ENCODE measurements at places on chromosomes 7 and 10.

- DNase-seq = no peak
Measured at GRCh38 chr10:100509241-100509840, 10.3 kb downstream of the SEC31B start.

GRCh38 chr7:155263581-155264143 lies 34.0 kb upstream of the INSIG1 start:
- DNase-seq = no peak

DNA sequence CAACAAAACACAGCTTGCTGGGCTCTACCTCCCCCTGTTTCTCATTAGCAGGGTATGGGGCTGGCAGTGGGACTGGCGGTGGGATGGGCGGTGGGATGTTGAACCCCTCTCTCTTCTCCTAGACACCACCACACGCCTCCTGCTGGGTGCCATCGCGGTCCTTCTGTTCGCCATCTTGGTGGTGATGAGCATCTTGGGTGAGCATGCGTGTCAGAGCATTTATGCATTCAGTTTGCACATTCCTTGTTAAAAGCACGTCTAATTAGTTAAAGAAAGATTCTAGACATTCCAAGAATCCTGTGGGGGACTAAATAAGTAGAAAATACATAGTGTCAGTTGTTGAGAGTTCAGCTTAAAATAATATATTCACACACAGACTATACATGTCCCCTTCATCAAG lies 12.7 kb downstream of the CLEC2L start:
- no peak for DNase-seq

- no peak for DNase-seq
Measured at GRCh38 chr7:25256333-25256819, 28.1 kb upstream of the NPVF start.

DNA sequence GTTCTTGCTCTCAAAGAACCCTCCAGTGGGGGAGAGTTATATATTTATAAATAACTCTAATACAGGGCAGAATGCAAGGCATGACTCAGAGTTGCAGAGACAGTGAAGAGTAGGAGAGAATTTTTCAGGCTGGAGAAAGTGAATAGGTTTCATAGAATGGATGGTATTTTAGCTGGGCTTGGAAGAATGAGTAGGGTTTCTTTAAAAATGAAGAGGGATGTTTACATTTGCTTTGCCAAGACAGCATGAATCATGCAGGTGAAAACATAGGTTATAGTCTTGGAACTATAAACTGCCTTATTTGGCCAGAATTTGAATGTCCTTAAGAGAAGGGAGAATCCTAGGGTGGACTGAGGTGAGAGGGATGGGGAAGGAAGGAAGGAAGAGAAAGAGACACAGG lies 124.8 kb downstream of the CPED1 start:
- no peak for DNase-seq

GRCh38 chr7:100620239-100620638 lies 7.9 kb downstream of the MOSPD3 start:
- no peak for DNase-seq

- no peak for DNase-seq
Measured at GRCh38 chr10:13973742-13974141, 357.0 kb downstream of the FRMD4A start.

DNA sequence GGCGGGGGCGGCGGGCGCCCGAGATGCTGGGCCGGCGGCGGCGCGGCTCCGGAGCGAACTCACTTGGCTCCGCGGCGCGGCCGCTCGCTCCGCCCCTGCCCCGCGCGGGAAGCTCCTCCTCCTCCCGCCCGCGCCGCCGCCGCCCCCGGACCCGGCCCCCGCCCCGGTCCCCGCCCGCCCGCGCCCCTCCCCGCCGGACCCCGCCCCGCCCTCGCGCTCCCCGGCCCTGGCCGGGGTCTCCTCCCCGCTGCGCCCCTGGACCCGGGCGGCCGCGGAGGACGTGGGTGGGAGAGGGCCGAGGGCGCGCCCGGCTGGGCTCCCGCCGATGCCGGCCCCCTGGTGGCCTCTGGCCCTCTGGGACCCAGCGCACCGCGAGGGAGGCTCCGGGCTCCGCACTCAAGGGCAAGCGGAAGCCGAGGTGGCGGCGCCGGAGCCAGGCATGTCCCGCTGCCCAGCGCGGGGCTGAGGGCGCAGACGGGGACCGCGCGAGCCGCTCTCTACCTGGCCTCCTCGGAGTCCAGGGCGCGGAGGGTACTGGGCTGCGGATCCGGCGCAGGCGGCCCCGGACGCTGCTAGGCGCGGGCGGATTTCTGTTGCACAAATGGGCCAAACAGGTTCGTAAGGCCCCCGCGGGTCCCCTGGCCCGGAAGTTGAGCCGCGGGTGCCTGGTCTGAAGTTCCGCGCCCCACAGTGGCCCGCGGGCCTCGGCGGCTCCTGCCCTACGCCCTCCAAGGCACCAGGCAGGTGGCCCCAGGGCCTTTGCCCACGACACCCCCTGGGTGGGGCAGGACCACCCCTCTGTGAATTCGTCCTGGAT lies at the start of gene TCERG1L:
TCERG1L (minus strand) TSS at position 61 of the 817 bp plus-strand sequence. CDS start 86 bp downstream, outside the sequence.
- no peak for DNase-seq

DNA sequence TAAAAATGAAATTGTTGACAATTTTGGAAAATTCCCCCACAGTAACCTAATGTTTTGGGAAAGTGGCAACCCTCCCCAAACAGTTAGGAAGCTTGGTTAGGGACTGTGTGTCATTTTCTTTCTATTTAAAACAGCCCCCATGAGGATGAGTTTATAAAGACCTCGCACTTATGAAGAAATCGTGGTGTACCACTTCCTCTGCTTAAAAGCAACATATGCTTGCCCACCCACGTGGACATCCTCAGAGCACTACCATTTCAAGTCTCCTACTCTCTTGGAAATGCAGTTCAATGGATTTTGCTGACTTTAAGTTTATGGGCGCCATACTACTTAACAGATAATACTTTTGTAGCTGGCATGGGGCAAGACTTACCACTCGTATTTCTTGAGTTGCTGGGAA lies 223.8 kb downstream of the DYNC1I1 start:
- no peak for DNase-seq

GRCh38 chr7:137276189-137276588 lies 67.3 kb downstream of the PTN start:
- DNase-seq = no peak

- peak; percentile 95 for DNase-seq
Measured at GRCh38 chr10:89278034-89278535, 23.8 kb upstream of the IFIT2 start.

- DNase-seq = no peak
Measured at GRCh38 chr7:155203882-155204691, 93.6 kb upstream of the INSIG1 start.

GRCh38 chr10:60029475-60029874 lies 123.1 kb upstream of the CCDC6 start:
- no peak for DNase-seq

GRCh38 chr10:130884456-130884855 lies 427.1 kb downstream of the TCERG1L start:
- DNase-seq = no peak

GRCh38 chr7:108222236-108222892 lies 92.2 kb upstream of the LAMB4 start:
- DNase-seq = peak; percentile 41

- DNase-seq = peak; percentile 81
Measured at GRCh38 chr7:5428478-5429252, 5.0 kb upstream of the TNRC18 start.

DNA sequence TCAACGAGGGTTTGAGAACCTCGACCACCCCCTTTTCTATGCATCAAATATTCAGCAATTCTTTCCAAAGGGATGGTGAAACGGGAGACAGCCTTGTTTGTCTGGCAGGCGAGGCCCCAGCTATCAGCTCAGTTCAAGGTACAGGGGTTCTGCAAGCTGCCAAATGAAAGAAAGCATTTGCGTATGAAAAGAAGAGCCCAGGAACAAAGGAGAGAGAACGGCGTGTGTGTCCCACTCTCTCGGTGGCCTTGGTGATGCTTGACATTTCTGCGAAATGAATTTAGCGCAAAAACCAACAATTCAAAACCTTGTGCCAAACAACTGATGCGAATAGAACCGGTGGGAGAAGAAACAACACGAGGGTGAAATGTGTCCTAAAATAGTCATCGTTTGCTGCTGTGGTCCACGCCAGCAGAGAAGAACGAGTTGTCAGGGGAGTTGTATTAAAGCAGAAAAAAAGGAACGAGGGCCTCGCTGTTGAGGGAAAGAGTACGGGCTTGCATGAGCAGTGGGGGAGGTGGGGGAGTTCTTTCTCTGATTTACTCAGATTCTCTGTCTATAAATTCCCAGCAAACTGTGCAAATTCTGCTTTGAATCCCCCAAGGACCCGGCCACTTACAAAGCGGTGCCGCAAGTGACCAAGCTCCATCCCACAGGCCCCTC lies 97.7 kb downstream of the TMEM130 start:
- no peak for DNase-seq

- DNase-seq = no peak
Measured at GRCh38 chr10:30437031-30437841, 3.3 kb downstream of the MAP3K8 start.

GRCh38 chr7:157436763-157437480 lies 100.1 kb downstream of the DNAJB6 start:
- DNase-seq = no peak

DNA sequence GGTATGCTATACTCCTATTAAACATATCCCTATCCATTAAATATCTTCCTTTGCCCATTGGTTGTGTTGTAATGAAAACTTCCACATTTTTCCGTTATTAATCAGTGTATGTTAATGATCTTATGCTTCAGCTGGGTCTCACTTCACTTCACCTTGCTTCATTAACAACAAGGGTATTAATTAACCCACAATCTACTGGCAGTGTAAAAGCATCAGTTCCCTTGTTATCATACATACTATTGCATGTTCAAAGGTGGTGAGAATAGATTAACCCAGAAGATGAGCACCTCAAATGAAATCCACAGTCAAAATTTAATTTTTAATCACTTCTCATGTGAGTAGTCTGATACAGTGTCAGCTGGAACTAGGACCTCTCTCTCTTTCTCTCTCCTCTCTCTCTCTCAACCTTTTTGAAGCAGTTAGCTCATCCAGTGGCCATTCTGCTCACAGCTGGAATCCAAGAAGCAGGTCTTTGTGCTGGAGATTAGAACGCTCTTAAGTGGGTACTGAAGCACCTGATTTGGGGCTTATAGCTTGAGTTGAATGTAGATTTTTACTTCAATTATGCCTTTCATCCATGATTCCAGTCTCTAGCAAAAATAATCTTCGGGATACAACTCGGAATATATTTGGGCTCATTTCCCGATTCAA lies 172.3 kb downstream of the RAPGEF5 start:
- no peak for DNase-seq

GRCh38 chr7:107332488-107333269 lies 137.2 kb upstream of the GPR22 start:
- DNase-seq = no peak

GRCh38 chr7:51243631-51244030 lies 73.0 kb downstream of the COBL start:
- DNase-seq = no peak

DNA sequence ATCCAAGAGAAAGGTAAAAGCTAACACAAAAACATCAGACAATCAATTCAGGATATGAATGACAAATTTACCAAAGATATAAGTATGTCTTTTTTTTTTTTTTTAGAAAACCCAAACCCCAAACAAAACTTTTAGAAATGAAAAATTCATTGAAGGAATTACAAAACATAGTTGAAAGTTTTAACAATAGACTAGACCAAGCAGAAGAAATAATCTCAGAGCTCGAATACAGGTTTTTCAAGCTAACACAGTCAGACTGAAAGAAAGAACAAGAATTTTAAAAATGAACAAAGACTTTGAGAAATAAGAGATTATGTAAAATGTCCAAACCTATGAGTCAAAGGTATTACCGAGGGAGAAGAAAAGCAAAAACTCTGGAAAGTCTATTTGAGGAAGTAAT lies 198.3 kb upstream of the SLC26A5 start:
- no peak for DNase-seq

DNA sequence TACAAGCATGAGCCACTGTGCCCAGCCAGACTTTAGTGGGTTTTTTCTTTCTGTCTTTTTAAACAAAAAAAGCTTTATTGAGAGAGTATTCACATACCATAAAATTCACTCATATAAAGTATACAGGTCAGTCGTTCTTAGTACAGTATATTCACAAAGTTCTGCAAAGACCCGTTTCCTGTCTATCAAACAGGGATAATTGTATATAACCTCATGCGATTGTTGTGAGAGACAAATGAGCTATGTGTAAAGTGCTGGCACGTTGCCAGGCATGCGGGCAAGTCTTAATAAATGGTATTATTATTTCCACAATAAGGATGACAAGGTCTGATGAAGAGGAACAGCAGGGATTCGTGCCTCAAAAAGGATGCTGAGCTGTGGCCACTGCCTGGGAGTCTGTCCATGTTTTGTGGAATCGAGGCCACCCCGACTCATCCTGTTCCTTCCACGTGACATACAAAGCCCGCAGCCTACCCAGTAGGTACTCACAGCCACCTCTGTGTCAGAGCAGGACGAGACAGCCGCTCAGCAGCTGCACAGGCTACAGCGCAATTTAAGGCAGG lies 51.6 kb downstream of the SMKR1 start:
- DNase-seq = no peak

DNA sequence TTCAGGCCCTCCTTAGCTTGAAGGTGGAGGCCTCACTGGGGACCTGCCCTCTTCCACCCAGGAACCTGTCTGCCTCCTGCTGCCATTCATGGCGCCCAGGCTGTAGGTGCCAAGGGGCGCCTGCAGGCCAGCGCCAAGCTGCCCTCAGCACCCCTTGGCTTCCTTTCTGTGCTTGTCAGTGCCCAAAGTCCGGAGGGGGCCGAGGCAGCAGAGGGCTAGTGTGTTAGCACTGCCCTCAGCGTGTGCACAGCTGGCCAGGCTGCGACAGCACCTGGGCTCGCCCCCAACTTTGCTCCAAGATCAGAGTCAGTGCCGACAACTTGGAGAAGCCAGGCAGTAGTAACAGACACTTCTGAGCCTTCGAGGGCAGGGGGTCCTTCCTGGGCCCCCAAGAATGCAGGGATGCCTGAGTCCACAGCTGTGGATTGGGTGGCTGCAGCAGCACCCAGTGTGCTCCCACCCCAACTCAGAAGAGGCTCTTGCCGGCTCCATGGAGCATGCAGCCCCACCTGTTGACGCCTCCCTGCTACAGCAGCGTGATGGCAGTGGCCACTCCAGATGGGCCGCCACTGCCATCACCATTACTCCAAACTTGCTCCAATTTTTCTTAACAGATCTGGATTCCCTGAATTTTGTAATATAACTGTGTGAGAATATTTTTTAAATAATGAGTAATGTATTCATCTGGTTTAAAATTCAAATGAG lies 41.7 kb downstream of the CACUL1 start:
- DNase-seq = no peak

DNA sequence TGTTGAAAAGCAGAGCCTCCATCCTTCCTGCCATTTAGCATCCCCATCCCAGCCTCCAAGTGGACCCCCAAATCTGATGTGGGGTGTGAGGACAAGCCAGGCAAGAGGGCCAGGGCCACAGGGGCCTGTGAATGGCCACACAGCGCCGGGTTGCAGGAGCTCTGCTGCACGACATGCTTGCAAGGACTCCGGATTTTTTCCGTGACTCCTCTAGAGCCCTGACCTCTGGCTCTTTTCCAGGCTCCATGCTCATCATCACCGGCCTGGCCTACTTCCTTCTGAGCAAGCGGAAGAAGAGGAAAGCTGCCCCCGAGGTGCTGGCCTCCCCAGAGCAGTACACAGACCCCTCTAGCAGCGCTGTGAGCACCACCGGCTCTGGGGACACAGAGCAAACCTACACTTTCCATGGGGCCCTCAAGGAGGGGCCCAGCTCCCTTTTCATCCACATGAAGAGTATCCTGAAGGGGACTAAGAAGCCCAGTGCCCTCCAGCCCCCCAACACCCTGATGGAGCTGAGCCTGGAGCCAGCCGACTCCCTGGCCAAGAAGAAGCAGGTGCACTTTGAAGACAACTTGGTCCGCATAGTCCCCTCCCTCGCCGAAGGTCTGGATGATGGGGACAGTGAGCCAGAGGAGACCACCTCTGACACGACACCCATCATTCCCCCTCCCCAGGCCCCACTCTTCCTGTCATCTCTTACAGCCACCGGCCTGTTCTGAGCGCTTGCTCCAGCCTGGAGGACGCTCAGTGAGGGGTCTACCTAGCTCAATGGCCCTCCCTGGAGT lies 23.5 kb downstream of the TMEM72 start:
- DNase-seq = no peak

Measured in fibroblast of skin of left biceps (primary cell).